ENCODE measurements at places on chromosomes 7 and 10.
A peak's percentile ranks its signal among the peaks of the same experiment; 100 is the strongest.

DNA sequence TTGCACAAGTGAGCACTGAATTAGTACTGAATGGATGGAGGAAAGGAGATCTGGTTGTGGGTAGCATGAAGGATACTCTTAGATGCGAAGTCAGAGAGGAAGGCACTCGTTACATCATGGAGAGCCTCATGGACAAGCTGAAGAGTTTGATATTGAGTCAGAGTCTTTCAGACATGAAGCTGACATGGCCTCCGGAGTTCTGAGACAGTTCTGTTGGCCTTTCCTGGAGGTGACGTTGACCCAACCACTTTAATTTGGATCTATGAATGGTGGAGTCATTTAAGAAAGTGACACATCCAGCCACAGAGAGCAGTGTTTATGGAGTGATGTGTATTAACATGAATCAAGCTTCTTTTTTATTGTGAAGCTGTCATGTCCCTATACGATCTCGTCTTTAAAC lies 286.3 kb upstream of the CDC14C start:
- no peak for DNase-seq

- peak; percentile 33 for DNase-seq
Measured at GRCh38 chr7:105776068-105776790, 100.2 kb downstream of the ATXN7L1 start.

DNA sequence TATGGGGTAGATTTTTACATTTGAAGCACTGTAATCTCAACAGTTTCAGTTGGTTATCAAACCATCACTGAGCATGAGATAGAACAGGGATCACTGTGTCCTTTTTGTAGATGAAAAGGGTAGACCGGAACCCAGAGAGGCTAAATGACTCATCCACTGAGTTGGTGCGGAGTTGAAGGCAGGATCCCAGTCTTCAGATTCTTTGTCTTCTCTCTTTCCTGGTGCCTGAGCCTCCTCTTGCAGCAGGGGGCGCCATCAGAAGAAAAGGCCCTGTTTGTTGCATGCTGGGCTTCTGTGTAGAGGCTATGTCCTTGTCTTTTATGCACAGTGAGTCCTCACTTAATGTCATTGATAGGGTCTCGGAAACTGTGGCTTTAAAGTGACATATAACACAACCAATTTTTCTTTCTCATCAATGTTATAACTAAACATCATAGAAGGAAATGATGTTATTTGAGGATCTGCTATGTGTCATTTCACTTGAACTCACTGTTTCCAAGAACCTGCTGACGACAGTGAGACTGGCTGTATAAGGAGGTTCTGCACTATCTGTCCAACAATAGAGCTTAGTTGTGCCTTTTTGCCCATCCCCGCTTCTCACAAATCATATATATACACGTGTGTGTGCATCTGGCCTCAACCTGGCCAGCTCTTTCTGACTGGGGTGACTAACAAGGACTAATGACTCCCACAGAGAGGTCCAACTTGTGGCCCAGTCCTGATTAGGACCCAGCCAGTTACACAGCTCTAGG lies 14.3 kb downstream of the ZNF282 start:
- DNase-seq: no peak

DNA sequence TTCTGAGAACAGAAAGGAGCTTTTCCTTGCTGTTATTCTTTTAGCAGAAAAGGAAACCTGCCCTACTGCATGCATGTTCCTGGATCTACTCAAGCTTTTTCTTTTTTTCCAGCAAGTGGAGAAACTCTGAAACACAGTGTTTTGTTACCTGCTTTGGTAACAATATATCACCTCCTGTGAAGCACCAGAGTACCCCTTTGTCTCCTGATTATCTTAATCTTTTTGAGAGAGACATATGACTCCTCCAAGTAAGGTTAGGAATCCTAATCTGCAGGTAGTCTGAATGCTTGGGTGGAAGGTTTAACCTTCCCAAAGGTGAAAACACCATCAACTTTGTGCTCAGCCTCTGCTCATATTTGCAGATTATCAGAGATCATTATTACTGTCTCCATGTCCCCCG lies 93.1 kb downstream of the MAPK8 start:
- no peak for DNase-seq

- DNase-seq: no peak
Measured at GRCh38 chr10:119407254-119407777, 135.2 kb downstream of the RGS10 start.

- no peak for DNase-seq
Measured at GRCh38 chr10:77983384-77984341, 45.7 kb downstream of the POLR3A start.

GRCh38 chr10:42864575-42864974 lies 82.0 kb downstream of the BMS1 start:
- DNase-seq: no peak

GRCh38 chr7:141612861-141613260 lies 61.7 kb downstream of the AGK start:
- no peak for DNase-seq

DNA sequence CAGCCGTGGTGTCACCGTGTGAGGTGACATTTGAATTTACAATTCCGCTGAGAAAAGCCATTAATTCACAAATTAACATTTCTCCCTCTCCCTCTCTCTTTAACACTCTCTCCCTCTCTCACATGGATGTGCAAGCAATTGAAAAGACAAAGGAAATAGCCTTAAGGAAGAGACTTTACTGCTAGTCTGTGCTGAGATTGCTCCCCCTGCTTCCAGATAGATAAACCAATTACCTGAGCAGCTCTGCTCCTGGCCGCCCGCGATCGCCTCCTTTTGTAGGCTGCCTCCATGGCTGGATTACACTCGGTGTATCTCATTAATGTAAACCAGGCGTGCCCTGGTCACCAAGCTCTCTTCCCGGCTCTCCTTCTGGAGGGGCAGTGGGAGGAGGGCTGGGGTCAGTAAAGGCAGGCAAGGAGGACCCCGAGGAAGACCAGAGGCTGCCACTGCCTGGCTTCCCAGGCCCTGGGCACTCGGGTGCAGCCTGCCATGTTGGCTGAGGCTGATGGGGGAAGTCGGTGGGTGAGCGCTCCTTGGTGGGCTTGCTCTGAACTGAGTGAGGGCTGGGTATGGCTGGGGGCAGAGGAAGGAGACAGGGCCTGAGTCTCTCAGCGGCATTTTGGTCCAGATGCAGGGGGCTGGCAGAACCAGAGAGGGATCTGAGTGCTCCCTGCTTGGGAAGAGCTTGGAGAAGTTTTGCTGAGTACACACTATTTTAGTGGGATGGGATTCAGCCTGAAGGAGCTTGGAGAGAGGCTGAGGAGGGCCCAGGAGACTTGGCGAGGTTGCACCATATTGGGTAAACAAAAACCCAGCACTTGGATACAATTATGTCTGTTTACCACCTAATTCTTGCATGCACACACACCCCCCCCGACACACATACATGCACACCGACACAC lies 42.9 kb downstream of the PAX2 start:
- no peak for DNase-seq

GRCh38 chr10:36003031-36003600 lies 361.0 kb upstream of the FZD8 start:
- no peak for DNase-seq

GRCh38 chr10:53619671-53620070 lies 847.1 kb upstream of the MBL2 start:
- DNase-seq: no peak

- DNase-seq: no peak
Measured at GRCh38 chr7:158809596-158809995, 19.7 kb downstream of the ESYT2 start.

GRCh38 chr7:4189131-4189570 lies 492.9 kb upstream of the FOXK1 start:
- DNase-seq: peak; percentile 69

- no peak for DNase-seq
Measured at GRCh38 chr7:135856356-135857144, 107.9 kb upstream of the FAM180A start.

DNA sequence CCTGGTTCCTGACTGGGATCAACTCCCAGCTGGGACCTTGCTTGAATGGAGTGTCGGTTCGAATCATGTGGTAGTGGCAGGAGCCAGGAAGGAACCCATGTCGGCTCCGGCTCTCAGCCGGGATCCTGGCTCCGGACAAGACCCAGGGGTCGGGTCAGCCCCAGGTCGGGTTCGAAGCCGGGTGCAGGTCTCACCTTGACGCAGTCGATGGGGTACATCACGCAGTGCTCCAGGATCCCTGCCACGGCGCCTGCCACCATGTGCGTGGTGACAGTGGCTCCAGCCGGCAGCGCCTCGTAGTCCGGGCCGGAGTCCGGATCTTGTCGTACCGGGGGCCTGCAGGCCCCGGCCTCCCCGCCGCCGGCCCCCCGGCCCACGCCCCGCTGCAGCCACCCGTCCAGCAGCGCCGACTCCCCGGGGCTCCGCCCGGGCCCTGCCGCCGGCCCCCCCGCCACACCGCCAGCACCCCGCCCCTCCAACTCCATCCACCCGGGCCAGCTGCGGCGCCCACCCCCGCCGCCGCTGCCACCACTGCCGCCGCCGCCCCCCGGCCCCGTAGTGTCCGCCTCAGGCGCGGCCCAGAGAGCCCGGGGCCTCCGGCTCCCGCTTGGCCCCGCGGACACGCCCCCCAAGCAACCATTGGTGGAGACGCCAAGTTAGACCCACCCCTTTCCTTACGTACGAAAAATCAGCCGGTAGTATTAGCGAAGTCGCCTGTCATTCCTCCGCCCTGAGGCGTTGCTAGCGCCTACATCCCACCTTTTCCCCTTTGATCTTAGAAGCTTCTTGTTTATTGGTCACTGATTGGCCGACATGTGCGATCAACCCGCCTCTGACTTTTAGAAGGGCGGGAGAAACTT lies at the start of gene SLC25A28:
TSS of gene SLC25A28 (minus strand) at position 589 of the 860 bp plus-strand sequence. CDS start at position 485, 104 bp downstream.
- DNase-seq: peak; percentile 98

GRCh38 chr7:134954197-134955082 lies 31.9 kb upstream of the AGBL3 start:
- no peak for DNase-seq

DNA sequence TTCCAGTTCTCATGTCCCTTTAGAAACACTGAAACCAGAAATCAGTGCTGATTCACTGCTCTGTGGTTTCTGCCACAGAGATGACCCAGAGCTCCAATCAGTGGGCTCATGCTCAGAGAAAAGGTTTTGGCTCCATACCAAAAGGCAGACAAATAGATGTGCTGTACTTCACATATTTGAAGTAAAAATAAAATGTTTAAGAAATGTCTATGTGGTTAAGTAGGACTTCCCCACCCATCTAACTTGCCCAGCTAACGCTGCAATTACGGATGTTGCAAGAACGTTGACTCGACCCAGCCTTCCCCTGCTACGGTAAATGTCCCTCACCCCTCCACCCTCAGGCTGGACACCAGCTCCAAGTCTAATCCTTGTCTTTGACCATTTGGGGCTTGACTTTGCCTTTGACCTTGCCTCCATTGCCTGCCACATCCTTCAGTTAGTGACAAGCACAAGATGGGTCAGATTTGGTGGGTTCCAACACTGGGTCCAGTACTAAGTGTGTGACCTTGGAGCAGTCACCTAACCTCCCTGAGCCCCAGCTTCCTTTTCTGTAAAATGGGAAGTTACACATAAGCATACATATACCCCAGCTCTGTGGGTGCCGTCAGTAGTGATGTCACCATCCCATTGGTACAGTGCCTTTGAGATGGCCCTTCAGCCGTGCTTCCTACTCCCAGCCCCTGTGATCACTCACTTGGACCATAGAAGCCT lies 95.8 kb downstream of the CHST15 start:
- no peak for DNase-seq

DNA sequence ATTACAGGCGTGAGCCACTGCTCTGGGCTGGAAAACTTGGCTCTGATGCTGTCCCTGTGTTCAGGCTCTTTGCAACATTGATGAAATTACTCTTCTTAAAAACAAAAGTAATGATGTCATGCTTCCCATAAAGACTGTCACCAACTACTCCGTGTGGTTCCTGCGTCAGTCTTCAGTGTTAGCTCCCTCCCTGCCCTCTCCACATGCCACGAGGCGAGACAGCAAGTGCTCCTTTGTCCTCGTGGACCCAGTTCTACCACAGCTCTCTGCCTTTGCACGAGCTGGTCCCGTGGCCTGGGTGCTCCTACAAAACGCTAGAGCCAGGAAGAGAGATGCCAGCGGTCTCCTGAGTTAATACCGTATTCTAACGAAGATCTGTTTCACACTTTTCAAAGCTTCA lies 194.5 kb downstream of the SDK1 start:
- no peak for DNase-seq

DNA sequence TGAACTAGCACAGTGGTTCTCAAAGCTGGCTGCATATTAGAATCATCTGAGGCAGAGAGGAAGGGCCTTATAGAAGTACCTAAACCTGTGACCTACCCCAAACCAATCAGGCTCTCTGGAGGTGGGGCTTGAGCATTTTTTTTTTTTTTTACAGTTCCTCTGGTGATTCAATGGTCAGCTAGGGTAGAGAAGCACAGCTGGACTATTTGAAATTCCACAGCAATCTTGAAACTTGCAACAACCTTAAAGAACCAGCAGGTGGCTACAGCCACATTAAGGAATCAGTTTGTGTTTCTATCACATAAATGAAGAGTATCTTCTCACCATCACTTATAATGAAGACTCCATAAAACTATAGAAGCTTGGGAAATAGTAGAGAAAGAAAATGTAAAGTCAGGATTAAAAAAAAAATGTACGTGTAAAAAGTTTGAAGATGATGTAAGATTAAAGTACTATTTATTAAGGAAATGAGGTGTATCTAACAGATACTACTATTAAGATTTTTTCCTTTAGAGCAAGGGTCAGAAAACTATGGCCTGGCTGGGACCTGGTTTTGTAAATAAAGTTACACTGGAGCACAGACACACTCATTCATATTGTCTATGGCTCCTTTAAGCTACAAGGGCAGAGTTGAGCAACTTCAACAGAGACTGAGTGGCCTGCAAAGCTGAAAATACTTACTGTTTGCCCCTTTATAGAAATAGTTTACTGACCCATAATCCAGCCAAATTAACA lies 3.8 kb downstream of the RTKN2 start:
- DNase-seq: no peak

GRCh38 chr7:154775681-154776080 lies 227.2 kb downstream of the PAXIP1 start:
- no peak for DNase-seq

Measured in muscle of arm (tissue), 14 donors.